Non-pigmented ciliary epithelial cell (primary cell): ENCODE measurements at places on chromosomes 7 and 10.

GRCh38 chr10:25556457-25556856 lies 377.6 kb upstream of the MYO3A start:
- DNase-seq: peak; percentile 89

DNA sequence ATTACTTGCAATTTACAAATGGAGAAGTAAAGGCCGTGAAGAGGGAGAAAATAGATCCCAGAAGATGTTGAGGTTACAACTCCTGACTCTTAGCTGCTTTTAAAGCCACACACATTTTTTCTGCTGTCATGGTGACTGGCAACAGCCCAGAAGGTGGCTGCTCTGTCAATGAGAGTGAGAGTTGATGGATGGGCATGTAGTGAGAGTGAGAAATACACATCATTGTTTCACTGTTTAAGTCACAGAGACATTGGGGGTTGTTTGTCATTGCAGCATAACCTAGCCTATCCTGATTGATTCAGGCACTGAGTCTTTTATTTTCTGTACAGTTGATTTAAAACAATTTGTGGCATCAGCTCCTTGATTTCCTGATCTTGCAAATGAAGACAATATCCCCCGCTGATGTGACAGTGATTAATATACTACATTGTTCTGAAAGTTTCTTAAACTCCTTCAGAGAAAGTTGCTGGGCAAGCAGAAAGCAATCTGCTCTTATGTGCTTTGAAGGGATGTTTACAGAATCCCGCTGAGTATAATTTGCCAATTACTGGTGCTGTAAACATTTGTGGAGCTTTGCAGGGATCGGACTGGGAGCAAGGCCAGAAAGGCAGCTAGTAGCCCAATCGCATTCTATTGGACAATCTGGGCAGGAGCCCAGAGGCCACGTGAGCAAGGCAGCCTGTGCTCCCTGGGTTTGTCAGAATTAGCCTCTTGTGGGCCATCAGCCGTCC lies 229.6 kb downstream of the PRPF18 start:
- no peak for DNase-seq

DNA sequence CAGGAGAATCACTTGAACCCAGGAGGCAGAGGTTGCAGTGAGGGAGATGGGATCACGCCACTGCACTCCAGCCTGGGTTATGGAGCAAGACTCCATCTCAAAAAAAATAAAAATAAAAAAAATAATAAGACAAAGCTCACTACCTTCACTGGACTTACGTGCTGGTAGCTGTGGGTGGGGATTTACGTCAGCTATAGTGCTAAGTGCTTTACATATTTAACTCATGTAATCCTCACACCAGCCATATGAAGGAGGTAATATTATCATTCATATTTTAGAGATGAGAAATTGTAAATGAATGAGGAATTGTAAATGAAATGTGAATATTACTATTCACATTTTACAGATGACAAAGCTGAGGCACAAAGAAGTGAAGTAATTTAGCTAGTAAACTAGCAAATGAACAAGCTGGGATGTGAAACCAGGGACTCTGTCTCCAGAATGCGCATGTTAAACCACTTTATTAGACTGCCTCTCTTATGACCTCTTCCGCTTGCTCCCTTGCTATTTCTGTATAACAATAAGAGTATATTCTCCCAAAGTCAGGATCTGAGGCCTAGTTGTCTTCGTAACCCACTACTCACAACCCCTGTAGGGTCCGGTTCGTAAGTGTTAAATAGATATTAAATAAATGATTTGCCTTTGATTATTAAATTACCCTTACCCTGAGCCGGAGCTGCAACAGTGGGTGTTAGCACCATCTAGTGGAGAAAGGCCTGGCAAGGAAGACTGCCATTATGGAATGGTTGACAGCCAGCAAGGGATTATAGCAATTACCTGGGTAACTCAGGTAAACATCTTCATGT lies 70.2 kb downstream of the HTR7 start:
- peak; percentile 11 for DNase-seq

DNA sequence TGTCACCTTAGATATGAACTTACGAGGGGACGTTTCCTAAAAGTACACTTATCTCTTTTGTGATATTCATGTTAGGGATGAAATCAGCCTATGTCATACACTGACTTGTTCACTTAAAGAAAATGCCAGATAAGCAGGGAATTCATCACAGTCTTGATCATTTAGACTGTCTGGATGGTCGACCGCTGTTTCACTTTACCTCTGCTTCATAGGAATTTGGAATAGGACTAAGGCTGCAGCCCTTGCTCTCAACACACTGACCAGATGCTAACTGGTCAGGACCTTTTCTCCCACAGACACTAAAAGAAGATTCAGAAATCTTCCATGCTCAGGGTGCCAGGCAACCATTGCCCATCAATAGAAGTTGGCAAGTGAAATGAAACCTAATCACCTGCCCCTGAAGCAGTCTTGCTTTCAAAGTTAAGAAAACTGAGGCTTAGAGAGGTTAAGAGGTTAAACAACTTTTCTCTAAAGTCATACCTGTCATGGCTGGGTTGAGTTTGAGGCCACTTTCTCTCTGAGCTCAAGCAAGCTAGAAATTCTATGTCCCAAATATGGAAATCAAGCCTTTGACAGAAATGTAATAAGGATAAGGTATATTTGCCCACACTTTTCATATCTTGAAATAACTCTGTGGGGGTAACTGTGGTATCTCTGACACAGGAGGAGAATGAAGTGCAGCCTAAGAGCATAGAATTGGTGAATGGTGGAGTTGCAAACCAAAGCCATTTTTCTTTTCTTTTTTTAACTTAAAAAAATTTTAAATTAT lies 77.1 kb downstream of the MAP3K8 start:
- no peak for DNase-seq

GRCh38 chr7:110253093-110253492 lies 837.8 kb upstream of the LRRN3 start:
- no peak for DNase-seq

GRCh38 chr7:27221201-27221797 lies 21.3 kb upstream of the EVX1 start:
- DNase-seq: no peak

DNA sequence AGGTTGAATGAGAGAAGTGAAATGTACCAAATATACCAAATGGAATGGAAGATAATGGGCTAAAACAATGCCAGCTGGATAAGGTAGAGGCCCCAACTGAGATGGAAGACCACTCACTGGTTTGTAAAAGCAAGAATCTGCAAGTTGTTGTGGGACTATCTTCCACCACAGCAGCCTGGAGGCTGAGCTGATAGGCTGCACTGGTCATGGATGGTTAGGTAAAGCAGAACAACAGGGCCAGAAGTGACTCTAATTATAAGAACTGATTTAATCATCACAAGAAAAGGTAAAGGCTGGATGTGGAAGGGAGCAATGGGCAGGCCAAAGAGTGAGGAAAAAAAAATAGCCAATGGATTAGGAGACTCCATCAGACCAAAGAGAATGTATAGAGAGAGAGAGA lies 11.8 kb downstream of the TFEC start:
- no peak for DNase-seq

- DNase-seq: no peak
Measured at GRCh38 chr10:29865700-29866355, 193.6 kb downstream of the JCAD start.
